ENCODE measurements at places on chromosomes 2 and 18.

- no peak for DNase-seq
Measured at GRCh38 chr2:179069685-179070084, 19.7 kb upstream of the CCDC141 start.

DNA sequence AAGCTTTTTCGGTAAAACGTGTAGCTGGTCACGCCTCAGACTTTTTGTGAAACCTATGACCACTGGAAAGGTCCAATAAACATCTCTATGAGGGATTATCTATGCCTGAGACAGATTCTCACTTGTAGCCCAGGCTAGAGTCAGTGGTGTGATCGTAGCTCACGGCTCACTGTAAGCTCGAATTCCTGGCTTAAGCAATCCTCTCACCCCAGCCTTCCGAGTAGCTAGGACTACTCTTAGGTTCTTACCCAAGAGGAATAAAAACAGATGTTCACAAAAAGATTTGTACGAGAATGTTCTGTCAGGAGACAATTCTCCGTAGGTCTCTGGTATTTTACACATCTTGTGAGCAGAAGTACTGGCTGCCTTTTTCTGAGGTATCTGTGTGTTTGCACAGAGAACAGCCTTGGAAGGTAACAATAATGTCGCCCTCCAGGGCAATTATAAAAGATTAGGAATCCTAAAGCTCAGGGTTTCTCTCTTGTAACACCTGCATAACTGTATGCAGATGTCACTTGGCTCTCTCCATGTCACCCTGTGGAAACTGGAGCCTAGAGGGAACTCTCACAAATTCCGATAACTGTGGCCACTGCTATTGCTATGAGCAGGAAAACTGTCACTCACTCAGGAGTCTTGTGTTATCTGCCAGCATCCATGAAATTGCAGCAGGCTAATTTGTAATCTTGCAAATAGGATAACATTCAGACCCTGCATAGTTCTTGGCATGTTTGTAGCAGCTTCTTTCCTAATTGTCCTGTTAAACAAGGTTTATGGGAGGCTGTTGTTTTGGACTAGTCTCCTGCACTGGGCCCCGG, 25.5 kb upstream of the RALBP1 start:
- no peak for DNase-seq

GRCh38 chr2:233818639-233819621, 35.4 kb downstream of the HJURP start:
- DNase-seq, result no peak

- no peak for DNase-seq
Measured at GRCh38 chr2:119083416-119083815, 75.1 kb downstream of the C1QL2 start.

- DNase-seq, result no peak
Measured at GRCh38 chr2:171431677-171432167, 2.1 kb downstream of the METTL8 start.
